ENCODE measurements at places on chromosomes 13 and 19.

DNA sequence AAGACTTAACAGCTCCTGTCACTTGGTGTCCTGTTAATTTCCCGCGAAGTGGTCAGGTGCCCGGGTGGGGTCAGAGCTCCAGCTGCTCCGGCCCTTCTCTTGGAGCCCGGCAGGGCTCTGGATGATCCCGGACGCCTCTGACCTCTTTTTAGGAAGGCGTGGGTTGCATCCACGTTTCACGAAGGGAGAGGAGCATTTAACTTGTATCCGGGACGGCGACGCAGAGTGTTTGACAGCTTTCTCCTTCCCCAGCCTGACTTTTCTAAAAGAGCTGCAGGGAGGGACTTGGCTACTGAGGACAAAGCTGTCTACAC lies 656 bp downstream of the ZNF155 start:
- peak; percentile 8 for DNase-seq
- H3K36me3 ChIP-seq, result peaks cover 5% of the 10 kb centered on the region
- no peaks in the 10 kb centered on the region for H3K4me1 ChIP-seq
- H3K4me3 ChIP-seq, result peak overlapping the region; percentile 78
- peak overlapping the region; percentile 71 for H3K27ac ChIP-seq

- no peak for DNase-seq
- peak overlapping the region; percentile 73 for H3K4me3 ChIP-seq
- no peaks in the 10 kb centered on the region for H3K36me3 ChIP-seq
- no peak overlapping the region for H3K27ac ChIP-seq
- H3K27me3 ChIP-seq, result peaks cover 6% of the 10 kb centered on the region
- H3K4me1 ChIP-seq, result peaks cover 32% of the 10 kb centered on the region
These were observed 692 bp downstream of the RGS9BP start for GRCh38 chr19:32676186-32676894.

- peaks cover 15% of the 10 kb centered on the region for H3K4me1 ChIP-seq
- no peak overlapping the region for H3K27ac ChIP-seq
- no peaks in the 10 kb centered on the region for H3K36me3 ChIP-seq
- H3K27me3 ChIP-seq, result no peaks in the 10 kb centered on the region
- H3K4me3 ChIP-seq, result no peak overlapping the region
These were observed 83.7 kb downstream of the AKAP11 start for GRCh38 chr13:42355491-42356183.

DNA sequence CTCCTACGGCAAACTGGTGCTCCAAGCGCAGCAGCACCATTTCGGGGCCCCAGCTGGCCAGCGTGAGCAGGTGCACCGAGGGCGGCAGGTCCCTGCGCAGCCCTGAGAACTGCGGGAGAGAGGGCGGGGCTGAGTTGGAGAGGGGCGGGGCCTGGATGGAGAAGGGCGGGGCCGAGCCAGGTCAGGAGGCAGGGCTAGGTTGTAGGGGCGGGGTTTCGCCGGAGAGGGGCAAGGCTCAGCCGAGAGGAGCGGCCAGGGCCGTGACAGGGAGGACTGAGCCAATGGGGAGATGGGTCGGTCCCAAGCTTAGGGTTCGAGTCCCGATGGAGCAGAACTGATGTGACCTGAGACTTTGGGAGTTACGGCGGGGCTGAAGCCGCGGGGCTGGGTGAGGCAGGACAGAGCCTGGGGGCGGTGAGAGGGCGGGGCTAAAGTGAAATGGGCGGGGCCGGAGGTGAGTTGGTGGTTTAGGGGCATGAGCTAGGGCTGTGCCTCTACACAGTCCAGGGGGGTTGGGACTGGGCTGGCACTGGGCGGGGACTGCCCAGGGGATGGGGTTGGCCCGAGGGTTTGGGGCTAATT lies 19.0 kb downstream of the MAN2B1 start:
- no peak overlapping the region for H3K27ac ChIP-seq
- peak overlapping the region; percentile 28 for H3K4me3 ChIP-seq
- DNase-seq, result peak; percentile 60
- H3K4me1 ChIP-seq, result no peaks in the 10 kb centered on the region
- no peaks in the 10 kb centered on the region for H3K27me3 ChIP-seq

GRCh38 chr13:22486490-22486889 lies 694.3 kb upstream of the SGCG start:
- no peak for DNase-seq
- no peak overlapping the region for H3K4me3 ChIP-seq
- H3K36me3 ChIP-seq, result no peaks in the 10 kb centered on the region

DNA sequence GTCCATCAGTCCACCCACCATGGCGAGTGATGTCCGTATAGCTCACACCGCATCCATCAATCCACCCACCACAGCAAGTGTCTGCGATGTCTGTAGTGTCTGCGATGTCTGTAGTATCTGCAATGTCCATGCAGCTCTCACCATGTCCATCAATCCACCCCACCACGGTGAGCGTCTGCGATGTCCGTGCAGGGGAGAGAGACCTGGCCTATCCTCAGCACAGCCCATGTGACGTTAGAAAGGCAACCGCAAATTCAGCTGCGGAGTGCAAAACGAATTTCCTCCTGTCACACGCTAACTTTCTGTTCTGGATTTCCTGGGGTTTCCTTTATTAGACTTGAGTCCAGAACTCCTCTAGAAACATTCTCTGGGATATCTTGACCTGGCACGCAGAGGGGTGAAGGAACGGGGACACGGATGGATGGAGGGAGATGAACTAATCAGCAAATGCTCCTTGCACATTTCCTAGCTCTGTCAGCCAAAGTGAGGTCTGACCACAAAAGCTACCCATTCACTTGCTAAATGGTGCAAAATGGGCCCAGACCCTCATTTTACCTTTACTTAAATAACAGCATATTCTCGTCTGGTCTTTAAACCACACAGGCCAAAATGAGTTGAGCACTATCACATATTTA lies 18.3 kb downstream of the RASA3 start:
- H3K4me3 ChIP-seq, result no peak overlapping the region
- H3K27me3 ChIP-seq, result no peaks in the 10 kb centered on the region
- no peak overlapping the region for H3K27ac ChIP-seq
- no peaks in the 10 kb centered on the region for H3K36me3 ChIP-seq
- no peak for DNase-seq

DNA sequence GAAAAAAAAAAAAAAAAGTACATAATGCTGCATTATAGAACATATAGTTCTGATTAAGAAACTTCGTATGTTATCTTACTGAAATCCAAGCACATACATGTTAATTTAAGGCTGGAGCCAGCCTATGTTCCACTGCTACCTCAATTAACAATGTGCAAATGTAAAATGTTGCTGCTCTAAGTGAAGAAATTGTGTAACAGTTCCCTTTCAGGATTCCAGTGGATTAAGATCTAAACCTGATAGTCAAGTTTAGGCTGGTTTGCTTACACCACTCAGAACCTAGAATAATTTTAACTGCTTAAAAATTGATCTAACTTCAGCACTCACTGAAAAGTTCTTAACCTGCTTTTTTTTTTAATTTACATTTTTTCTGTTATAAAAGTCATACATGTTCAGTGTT lies 4.2 kb downstream of the VPS36 start:
- H3K4me1 ChIP-seq, result peaks cover 13% of the 10 kb centered on the region
- H3K4me3 ChIP-seq, result no peak overlapping the region
- H3K27me3 ChIP-seq, result no peaks in the 10 kb centered on the region
- H3K36me3 ChIP-seq, result peaks cover 4% of the 10 kb centered on the region
- DNase-seq, result peak; percentile 20
- H3K27ac ChIP-seq, result no peak overlapping the region

GRCh38 chr13:83211301-83211700 lies 671.0 kb downstream of the SLITRK1 start:
- H3K4me1 ChIP-seq, result no peaks in the 10 kb centered on the region
- no peak for DNase-seq
- H3K27ac ChIP-seq, result no peak overlapping the region

- H3K36me3 ChIP-seq, result peaks cover 6% of the 10 kb centered on the region
- no peaks in the 10 kb centered on the region for H3K27me3 ChIP-seq
- no peak for DNase-seq
- H3K27ac ChIP-seq, result peak overlapping the region; percentile 89
- peaks cover 13% of the 10 kb centered on the region for H3K4me1 ChIP-seq
These were observed 1.7 kb downstream of the UBXN6 start for GRCh38 chr19:4455719-4456475.

GRCh38 chr13:79711631-79712030 lies 230.7 kb downstream of the NDFIP2 start:
- no peak overlapping the region for H3K4me3 ChIP-seq
- no peaks in the 10 kb centered on the region for H3K27me3 ChIP-seq
- no peaks in the 10 kb centered on the region for H3K36me3 ChIP-seq
- no peak for DNase-seq
- peaks cover 31% of the 10 kb centered on the region for H3K4me1 ChIP-seq

DNA sequence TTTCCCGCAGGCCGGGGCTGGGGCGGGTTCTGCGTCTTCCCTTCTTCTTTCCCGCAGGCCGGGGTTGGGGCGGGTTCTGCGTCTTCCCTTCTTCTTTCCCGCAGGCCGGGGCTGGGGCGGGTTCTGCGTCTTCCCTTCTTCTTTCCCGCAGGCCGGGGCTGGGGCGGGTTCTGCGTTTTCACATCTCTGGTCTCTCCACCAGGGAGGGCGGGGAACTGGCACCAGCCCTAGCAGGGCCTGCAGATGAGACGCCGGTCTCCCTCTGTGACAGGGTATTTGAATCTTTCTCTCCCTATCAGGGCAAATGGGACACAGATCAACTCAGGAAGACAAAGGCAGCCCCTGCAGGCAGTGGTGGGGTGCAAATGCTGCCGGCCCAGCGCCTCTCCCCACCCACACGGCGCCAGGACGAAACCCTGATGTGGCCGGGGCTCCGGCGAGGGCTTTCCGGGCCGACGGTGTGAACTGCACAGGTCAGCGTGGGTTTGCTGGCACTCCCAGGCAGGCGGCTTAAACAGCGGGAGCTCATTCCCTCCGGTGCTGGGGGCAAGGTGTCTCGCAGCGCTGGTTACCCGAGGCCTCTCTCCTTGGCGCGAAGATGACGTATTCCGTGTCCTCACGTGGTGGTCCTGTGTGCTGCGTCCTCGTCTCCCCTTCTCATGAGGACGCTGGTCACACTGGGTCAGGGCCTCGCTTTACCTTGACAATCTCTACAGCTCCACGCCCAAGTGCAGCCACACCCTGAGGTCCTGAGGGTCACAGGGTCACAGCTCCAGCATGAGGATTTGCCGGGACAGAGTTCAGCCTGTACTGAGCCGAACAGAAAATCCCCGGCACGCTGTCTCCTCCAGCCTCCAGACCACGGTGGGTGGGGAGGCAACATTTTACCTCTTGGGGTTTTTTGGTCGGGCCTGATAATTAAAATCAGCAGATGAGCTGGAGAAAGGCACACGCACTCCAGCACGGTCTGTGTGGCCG lies 717 bp upstream of the C13orf46 start:
- no peaks in the 10 kb centered on the region for H3K27me3 ChIP-seq
- no peak overlapping the region for H3K27ac ChIP-seq
- no peaks in the 10 kb centered on the region for H3K4me1 ChIP-seq
- H3K36me3 ChIP-seq, result peaks cover 7% of the 10 kb centered on the region
- no peak overlapping the region for H3K4me3 ChIP-seq

GRCh38 chr13:33377825-33378224 lies 92.3 kb upstream of the STARD13 start:
- no peaks in the 10 kb centered on the region for H3K4me1 ChIP-seq
- no peaks in the 10 kb centered on the region for H3K36me3 ChIP-seq
- H3K4me3 ChIP-seq, result no peak overlapping the region
- DNase-seq, result no peak
- no peaks in the 10 kb centered on the region for H3K27me3 ChIP-seq

DNA sequence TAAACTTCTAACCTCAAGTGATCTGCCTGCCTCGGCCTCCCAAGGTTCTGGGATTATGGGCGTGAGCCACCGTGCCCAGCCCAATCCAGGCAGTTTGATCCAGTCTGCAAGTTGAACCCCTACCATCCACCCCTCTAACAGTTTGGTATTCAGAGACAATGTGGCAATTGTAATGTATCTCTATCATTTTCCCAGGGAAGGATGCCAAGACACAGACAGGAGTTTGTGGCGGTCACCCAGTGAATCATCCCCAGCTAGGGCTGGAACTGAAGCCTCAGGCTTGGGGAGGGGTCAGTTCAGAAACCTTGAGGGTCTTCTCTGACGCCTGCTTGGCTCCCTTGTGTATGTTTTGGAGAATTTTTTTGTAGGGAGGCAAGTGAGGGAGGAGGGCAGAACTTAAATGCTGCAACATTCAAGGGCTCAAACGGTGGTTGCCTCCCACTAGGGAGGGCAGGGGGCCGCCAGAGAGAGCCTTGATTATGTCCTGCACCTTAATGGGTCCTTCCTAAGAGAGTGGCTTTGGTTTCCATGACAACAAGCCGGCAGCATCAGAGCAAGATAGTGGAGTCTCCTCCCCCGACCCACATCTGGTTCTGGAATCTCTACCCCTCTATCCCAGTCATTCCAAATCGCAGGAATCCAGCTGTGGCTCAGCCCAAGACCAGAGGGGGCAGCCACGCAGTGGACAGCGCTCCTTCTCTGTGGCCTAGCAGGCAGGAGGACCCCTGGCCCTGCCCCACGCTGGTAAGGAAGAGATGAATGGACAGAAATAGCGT lies 14.9 kb upstream of the FEM1A start:
- no peak overlapping the region for H3K27ac ChIP-seq
- no peaks in the 10 kb centered on the region for H3K4me1 ChIP-seq
- peaks cover 34% of the 10 kb centered on the region for H3K27me3 ChIP-seq
- DNase-seq, result no peak
- H3K36me3 ChIP-seq, result no peaks in the 10 kb centered on the region
